H9 (cell line): ENCODE measurements at places on chromosomes 7 and 10. TPM values are rescaled to one million over a fixed set of nuclear protein-coding genes. Genes with fewer than 3 reads are reported as not detected.

DNA sequence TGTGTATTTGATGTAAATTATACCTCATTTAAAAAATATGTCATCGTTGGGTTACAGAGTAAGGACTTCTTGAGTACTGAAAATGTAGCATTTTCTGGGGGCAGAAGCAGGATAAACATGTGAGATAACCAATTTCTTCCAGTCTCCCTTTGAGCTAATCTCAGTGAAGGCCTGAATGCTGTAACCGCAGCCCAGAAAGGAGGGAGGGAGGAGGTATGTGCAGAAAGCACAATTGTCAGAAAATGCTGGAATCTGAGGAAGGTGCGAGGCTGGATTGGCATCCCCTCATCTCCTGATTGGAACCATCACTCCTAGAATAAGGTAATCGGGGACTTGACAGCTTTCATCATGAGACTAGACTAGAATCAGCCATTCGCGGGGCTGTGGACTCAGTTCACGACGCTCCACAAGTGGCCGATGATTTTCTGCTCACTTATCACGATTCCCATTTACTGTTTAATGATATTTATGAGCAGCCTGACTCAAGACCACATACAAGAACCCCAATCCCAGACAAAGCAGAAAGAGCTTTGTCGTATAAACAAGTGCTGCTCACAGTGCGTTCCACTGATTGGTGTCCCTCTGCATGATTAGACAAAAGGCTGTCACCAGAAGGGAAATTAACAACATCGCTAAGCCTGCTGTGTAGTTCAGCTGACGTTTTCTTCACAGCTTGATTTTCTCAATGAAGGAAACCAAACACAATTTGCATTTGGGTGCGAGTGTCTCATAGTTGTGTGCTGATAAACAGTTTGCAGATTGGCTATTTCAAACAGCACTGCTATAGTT is 93.2 kb downstream of the SVIL start:
- DNase-seq, result no peak

Gene THNSL1
- 3.9 and 4.2 TPM in 2 replicates for total RNA-seq

Gene RADIL
- total RNA-seq, result 3.5 and 4.7 TPM in 2 replicates

Gene PRLHR
- total RNA-seq, result not detected in 2 replicates

- peak; percentile 85 for DNase-seq
These were observed 2.7 kb upstream of the MUC17 start for GRCh38 chr7:101017064-101017777.

DNA sequence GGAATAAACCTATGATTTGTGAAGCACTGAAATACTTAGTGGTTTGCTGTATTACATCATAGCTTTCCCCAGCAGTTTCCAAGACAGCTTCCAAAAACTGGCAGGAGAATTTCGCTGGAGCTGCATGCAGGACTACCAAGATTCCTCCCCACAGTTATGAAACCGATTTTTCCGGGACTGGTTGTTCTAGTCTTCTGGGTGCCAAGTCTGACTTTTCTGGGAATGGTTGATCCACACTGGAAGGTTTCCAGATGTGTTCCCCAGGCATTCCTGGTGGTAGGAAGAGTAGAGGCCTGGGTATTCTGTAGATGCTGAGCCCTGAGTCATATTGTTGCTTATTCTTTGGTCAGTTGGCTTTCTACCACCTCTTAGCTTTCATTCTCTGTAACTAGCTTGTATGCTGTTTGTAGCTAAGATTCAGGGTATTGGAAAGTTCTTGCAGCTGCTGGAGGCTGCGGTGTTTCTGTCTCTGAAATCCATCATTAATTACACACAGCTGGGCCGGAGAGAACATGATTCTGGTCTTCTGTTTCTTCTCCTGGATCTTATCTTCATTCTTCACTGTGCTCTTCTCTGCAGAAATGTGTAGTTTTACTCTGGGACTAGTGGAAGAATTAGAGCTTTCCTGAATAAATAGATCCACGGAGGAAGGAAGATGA is 6.3 kb downstream of the ABCC2 start:
- no peak for DNase-seq

DNA sequence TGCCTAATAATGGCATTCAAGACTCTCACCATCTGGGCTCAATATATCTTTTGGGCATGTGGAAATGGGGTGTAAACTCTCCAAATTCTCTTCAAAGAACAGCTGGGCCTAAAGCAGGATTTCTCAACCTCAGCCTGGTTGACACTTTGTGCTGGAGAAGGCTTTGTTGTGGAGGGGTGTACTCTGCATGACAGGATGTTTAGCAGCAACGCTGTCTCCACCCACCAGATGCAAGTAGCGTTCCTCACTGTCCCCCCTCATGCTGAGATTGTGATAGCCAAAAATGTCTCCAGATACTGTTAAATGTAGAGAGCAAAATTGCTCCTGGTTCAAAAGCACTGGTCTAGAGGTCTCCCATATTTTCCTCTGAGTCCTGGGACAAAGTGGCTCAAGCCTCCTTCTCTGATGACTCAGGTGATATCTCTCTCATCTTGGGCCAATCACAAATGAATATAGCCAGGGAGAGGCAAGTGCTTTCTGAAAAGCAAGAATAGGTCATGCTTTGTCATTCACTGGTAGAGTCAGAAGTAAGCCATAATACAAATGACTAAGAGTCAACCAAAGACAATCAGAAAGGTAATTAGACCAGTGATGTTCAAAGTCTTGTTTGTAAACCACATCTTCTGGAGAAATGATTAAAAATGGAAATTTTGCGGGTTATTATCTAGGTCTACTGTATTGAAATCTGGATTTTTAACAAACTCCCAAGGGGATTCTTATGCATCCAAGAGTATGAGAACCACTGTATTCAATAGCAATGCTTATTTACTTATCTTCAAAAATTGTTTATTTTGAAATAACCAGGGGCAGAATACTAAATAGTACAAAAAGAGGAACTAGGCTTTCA is 330.8 kb downstream of the PTEN start:
- DNase-seq, result no peak
